Neural progenitor cell (in vitro differentiated cells): ENCODE measurements at places on chromosomes 11 and 22. TPM values are rescaled to one million over a fixed set of nuclear protein-coding genes. Genes with fewer than 3 reads are reported as not detected.

RAG2 gene
- 0.06 and 0.15 TPM in 2 replicates for total RNA-seq

CDHR5 gene
- not detected in 2 replicates for total RNA-seq

MUC6 gene
- total RNA-seq = not detected in 2 replicates

NCF4 gene
- not detected in 2 replicates for total RNA-seq

SMTNL1 gene
- 0.28 TPM in 1 of 2 replicates, not detected in the other for total RNA-seq

PRAME gene
- total RNA-seq = not detected in 2 replicates

CNGA4 gene
- total RNA-seq = 0.15 TPM in 1 of 2 replicates, not detected in the other

SCGB1A1 gene
- total RNA-seq = not detected in 2 replicates

TSGA10IP gene
- total RNA-seq = 3.0 and 7.3 TPM in 2 replicates

CBX7 gene
- 0.71 and 7.7 TPM in 2 replicates for total RNA-seq

RTN4R gene
- 6.3 and 20.9 TPM in 2 replicates for total RNA-seq

GRCh38 chr11:33207408-33207985, 46.2 kb upstream of the CSTF3 start:
- no peak overlapping the region for H3K4me3 ChIP-seq
- no peak for DNase-seq
- H3K36me3 ChIP-seq = no peaks in the 10 kb centered on the region
- H3K27me3 ChIP-seq = no peaks in the 10 kb centered on the region
- H3K4me1 ChIP-seq = no peaks in the 10 kb centered on the region
- no peak overlapping the region for H3K27ac ChIP-seq

GRCh38 chr22:49243965-49244364, 583.7 kb downstream of the BRD1 start:
- no peak for DNase-seq
- no peak overlapping the region for H3K4me3 ChIP-seq
- no peaks in the 10 kb centered on the region for H3K27me3 ChIP-seq
- no peaks in the 10 kb centered on the region for H3K36me3 ChIP-seq
- H3K4me1 ChIP-seq = no peaks in the 10 kb centered on the region
- H3K27ac ChIP-seq = no peak overlapping the region

GRCh38 chr11:103067118-103067517, 24.8 kb downstream of the DCUN1D5 start:
- no peaks in the 10 kb centered on the region for H3K27me3 ChIP-seq
- no peak for DNase-seq
- H3K4me1 ChIP-seq = no peaks in the 10 kb centered on the region
- H3K27ac ChIP-seq = no peak overlapping the region
- no peak overlapping the region for H3K4me3 ChIP-seq
- H3K36me3 ChIP-seq = peaks cover 28% of the 10 kb centered on the region

DNA sequence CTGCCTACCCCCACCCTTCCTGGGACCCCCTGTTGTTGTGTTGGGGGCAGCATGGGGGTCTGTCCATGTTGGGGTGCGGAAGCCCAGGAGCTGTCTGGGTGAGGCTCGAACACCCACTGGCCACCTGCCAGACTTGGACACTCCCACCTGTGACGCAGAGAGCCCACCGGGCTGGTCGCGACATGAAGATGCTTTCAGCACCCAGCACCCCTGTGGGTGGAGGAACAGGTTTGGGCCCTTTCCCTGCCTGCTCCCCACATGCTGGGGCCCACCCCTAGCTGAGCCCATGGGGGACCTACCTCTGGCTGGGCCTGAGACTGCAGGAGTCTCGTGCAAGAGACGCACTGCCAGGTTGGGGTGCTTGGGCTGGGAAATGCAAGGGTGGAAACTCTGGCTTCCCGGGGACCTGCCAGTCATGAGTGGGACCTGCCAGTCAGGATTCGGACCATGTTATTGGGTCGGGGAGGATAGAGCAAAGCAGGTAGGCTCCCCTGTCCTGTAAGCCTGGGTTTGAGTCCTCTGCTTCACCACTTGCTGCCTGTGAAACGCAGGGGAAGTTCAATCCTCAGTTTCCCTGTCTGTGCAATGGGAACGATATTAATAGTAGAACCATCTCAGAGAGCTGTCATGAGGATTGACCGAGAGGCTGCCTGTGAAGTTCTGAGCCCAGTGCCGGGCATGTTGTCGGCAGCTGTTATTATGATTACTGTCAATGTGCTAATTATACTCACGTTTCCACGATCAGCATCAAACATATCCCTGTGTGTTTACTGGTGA, 24.1 kb downstream of the KIAA1671 start:
- H3K27me3 ChIP-seq = no peaks in the 10 kb centered on the region
- H3K36me3 ChIP-seq = no peaks in the 10 kb centered on the region

DNA sequence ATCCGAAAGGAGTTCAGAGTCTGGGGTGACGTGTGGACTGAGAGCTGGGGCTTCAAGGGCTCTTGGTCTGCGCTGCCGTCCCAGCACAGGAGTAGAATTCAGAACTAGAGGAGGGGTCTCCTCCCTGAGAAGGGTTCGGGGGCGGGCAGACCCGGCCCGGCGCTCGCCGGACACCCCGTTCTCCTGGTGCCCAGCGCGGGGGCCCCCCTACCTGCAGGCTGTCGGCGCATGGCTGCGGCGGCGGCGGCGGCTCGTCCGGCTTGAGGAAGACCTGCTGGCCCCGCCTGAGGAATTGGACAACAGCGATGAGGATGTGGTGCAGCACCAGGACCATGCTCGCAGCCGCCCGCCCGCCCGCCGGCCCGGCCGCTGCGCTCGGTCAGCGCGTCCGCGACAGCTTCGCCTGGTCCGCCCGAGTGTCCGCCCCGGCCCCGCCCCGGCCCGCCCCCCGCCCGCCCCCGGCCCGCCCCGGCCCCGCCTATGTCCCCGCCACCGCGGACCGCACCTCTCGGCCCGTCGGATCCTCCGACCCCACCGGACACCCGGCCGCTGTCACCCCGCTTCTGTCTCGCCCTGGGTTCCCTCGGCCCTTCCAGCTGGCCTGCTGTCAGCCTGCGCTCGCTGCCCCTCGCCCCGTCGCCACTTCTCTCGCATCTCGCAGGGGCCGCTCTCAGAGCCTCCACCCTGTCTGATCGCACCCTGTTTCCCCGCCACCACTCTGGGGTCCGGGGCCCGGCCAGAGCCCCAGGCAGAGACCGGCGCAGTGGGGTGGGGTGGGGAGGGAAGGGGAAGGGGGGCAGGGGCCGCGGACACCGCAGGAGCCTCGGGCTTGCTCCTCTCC, 32.0 kb downstream of the PDE2A start:
- peak; percentile 75 for DNase-seq
- peaks cover 71% of the 10 kb centered on the region for H3K27me3 ChIP-seq
- H3K4me3 ChIP-seq = peak overlapping the region; percentile 46
- no peak overlapping the region for H3K27ac ChIP-seq
- H3K4me1 ChIP-seq = peaks cover 4% of the 10 kb centered on the region

GRCh38 chr22:48979482-48979881, 848.2 kb downstream of the BRD1 start:
- H3K27me3 ChIP-seq = no peaks in the 10 kb centered on the region
- no peak overlapping the region for H3K4me3 ChIP-seq
- DNase-seq = peak; percentile 50
- no peak overlapping the region for H3K27ac ChIP-seq

DNA sequence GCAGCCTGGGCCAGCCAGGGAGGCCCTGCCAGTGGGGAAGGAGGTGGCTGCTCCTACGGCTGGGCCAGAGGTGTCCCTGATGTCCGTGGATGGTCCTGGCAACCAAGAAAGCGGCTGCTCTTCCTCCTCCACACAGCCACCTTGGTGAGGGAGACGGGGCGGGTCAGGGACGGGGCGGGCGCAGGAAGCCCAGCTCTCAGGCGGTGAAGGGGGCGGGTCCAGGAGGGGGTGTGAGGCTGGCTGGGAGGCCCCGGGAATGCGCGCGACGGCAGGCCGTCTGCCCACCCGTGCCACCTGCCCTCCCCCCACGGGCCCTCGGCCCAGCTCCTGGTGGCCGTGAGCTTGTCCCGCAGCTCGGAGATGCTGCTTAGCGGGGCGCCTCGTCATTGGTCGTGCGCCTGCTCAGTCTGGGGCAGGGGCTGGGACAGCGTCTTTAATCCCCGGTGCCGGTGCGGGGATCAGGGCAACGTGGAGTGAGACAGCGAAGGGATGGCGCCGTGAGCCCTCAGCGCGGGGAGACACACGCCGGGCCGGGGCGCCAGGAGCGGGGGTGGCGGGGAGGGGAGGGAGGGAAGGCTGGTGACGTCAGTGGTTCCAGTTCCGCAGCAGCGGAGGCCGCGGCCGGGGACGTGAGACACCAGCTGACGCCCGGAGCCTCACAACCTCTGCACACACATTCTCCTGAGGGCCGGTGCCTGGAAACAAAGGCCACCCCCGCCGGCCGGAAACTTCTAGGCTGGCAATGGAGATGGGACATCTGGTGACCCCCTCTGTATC, 6.7 kb upstream of the BRSK2 start:
- no peaks in the 10 kb centered on the region for H3K36me3 ChIP-seq
- H3K27ac ChIP-seq = no peak overlapping the region
- H3K4me3 ChIP-seq = peak overlapping the region; percentile 38
- peaks cover 13% of the 10 kb centered on the region for H3K27me3 ChIP-seq

GRCh38 chr11:134332189-134332631, 422 bp downstream of the GLB1L2 start:
- H3K27me3 ChIP-seq = peaks cover 75% of the 10 kb centered on the region
- H3K4me1 ChIP-seq = peaks cover 8% of the 10 kb centered on the region
- H3K4me3 ChIP-seq = peak overlapping the region; percentile 66
- no peaks in the 10 kb centered on the region for H3K36me3 ChIP-seq
- no peak overlapping the region for H3K27ac ChIP-seq
- peak; percentile 75 for DNase-seq

GRCh38 chr11:62402226-62402959, 16.4 kb upstream of the SCGB1A1 start:
- H3K4me3 ChIP-seq = no peak overlapping the region
- no peaks in the 10 kb centered on the region for H3K4me1 ChIP-seq
- H3K27me3 ChIP-seq = no peaks in the 10 kb centered on the region

- no peak overlapping the region for H3K4me3 ChIP-seq
- H3K36me3 ChIP-seq = no peaks in the 10 kb centered on the region
- H3K27ac ChIP-seq = no peak overlapping the region
- DNase-seq = no peak
- peaks cover 22% of the 10 kb centered on the region for H3K4me1 ChIP-seq
Observed at GRCh38 chr11:67411785-67412152, 3.7 kb upstream of the CARNS1 start.

DNA sequence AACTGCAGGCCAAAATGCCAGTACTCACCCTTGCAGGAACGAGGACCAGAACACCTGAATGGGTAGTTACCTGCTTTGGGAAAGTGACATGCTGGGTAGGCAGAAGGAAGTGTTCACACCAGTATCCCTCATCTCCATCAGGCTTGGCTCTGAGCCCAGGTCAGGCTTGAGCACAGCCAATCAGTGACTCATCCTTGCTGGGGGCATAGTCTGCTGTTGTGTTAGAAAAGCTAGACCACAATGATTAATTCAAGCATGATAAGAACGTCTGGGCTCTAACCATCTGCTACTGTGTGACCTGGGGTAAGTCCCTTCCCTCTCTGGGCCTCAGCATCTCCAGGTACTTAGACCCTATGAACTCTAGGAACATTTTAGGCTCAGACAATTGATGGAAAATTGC, 450.4 kb downstream of the MIAT start:
- H3K4me3 ChIP-seq = no peak overlapping the region
- no peak for DNase-seq
- no peak overlapping the region for H3K27ac ChIP-seq
- H3K4me1 ChIP-seq = peaks cover 10% of the 10 kb centered on the region
- no peaks in the 10 kb centered on the region for H3K36me3 ChIP-seq
